RWPE2 (cell line): ENCODE measurements at places on chromosomes 1 and 21.

DNA sequence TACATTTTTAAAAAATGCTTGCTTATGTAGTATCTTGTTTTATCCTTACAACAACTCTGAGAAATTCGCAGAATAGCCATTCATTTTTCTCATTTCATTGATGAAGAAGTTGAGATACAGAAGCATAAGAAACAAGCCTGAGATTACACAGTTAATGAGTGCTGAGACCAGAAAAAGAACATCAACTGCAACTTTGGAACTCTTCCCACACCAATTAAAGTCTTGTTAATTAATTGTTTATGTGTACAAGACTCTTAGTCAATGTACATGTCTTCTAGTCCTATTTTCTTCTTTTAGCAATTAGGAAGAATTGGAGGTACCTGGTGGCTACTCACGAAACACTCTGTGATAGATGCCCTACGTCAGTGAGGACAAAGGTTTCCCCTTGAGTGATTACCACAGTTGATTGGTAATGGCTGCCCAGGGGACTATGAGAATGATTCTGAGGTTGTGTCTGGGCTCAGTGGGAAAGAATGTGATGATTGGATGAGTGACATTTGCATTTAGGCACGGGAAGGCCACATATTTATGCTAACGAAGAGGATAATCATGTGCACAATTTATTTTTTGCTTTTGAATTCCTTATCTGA is 187.4 kb upstream of the KCNK2 start:
- no peak for DNase-seq

DNA sequence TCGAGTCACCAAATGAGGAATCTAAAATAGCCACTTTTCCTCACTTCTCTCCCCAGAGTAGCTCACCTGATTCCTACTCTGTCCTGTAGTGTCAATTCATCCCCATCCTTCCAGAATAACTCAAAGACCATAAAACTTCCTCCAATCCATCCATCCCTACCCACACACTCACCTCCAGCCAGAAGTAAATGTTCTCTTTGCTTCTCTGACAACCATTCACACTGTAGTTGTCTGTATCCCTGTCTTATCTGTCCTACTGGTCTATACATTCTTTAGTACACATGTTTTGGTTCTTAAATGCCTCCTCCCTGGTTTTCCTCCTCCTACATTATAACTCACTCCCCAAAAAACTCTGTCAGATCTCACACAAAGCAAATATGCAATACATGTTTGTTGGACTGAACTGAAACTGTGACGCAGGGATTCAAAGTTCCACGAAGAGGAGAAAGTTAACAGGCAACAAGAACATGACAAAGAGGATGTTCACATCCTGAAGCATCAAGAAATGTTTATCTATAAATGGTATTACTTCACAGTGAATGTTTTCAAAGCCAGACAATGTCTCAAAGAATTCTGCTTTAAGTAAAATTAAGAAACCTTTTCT is 11.0 kb downstream of the TP53BP2 start:
- no peak for DNase-seq

GRCh38 chr1:31800674-31800967 is 15.2 kb downstream of the SPOCD1 start:
- DNase-seq, result no peak

DNA sequence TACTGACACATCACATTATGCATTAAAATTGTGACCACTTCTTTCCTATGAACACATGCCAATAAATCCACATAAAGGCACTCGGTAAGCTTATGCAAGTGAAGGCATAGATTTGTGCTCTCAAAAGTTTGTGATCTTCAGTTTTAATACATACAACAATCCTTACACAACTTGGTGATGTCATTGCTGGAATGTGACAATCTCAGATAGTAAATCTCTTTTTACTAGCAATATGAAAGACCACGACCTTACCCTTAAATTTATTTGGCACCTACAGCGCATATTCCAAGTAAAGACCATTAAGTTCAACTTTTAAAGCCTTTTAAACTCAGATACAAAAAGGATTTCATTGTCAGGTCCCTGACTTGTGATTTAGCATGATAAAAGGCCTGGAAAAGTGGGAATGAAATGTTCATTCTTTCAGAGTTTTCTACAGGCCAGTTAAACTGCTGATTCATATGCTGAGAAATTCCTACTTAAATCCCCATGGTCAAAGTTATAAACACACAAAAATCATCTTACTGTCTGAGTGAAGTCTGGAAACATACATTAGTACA is 157.4 kb downstream of the SIPA1L2 start:
- DNase-seq, result no peak

GRCh38 chr1:46675549-46676314 is 4.1 kb downstream of the TEX38 start:
- no peak for DNase-seq

DNA sequence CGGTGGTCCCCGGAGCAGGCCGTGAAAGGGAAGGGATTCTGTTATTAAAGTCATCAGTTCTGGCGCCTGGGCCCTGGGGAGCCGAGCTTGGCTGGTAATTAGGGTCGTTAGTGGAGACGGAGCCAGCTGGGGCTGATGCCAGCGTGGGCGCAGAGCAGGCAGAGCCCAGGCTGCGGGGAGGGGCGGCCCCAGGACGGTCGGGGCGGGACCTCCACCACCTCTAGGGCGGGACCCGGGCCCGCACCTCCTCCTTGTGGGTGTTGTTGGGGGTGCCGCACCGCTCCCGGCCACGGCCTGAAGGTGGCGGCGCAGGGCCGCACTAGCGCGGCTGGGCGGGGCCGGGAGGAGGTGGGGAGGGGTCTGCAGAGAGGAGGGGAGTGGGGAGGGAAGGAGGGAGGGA is 470.6 kb downstream of the PTPRU start:
- no peak for DNase-seq

DNA sequence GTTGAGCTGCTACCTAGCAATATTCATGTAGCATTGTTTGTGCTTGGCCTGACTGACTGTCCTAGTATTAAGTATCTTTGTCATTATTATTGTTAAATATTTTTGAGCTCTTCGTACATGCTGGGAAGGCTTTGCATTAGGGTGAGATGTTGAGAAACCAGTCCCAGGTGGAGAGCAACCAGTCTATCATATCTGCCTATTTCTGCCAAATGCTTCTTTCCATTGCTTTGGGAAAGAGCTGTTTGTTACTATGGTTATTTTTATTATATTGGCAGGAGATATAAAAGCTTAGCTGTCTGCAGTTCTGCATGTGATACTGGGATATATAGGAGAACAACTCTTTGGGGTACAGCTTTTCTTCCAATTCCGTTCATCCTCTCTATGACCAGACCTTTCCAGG is 85.1 kb downstream of the CLDN17 start:
- DNase-seq, result no peak

DNA sequence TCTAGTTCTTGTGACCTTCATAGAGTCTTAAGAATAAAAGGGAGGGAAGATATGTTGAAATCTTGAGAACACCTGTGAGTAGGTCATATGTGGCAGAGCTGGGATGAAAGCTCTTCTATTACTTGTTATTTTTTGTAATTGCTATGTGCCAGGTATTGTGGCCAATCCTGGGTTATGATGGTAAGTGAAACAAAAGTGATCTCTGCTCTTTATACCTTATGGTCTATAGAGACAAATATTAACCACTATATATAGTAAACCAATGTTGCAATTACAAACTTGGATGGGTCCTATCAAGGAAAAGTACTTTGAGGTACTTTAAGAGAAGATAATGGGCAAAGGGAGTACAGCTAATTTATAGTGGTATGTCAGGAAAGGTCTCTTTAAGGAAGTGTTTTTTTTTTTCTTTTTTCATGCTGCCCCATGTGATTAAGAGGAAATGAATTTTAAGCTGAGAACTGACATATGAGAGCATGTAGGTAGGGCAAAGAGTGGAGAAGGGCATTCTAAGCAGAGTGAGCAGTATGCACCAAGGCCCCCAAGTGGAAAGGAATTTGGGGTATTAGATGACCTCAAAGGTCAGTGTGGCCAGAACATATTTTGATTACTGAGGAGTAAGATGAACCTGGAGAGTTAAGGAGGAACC is 43.3 kb downstream of the POU2F1 start:
- no peak for DNase-seq

DNA sequence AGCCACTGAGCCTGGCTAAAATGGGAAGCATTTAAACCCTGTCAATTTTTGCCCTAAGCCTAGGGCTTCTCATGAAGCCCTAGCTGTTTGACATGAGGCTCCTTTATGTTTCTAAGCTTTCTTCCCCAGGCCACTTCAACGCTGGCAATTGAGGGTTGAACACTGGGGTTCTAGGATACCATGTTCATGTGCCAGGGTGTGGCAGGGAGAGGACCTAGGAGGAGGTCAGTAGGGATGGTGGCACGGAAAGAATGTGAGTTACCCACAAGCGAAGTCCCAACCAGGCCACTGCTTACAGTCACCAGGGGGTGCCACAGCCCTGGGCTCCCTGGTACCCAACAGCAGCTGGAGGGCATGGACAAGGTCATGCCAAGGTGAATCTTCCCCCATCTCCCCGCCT is 90.8 kb upstream of the AJAP1 start:
- DNase-seq, result no peak

DNA sequence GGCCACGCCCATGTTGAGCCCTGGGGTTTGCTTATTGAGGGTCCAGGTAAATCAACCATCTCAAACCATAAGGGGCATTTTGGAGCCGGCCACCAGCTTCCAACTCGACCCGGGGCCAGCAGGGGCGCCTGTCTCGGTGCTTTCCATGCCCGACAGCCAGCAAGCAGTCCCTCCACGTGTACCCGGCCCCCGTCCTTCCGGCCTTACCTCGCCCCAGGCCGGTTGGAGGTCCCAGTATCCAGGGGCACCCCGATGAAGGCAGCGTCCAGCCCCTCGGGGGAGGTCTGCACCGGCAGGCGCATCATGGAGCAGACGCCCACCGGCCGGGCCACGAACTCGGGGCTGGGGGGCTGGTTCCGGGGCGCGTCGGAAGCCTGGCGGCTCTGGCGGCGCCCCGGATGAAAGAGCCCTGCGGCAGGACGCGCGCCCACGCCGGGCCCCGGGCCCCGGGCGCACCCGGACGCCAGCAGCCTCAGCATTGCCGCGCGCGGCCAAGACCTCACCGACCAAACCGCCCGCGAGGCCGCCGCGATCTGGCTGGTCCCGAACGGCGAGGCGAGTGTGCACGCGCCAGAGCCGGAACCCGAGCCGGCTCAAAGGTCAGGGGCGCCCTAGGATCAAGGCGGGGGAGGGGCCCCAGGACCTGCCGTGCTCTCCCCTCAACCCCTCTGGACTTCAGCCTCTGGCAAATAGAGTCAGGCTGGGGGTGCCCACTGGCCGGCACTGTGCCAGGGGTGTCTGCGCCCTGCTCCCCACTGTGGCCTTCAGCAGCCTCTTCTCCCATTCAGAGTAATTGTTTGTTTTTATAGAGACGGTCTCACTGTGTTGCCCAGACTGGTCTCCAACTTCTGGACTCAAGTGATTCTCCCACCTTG is at the start of gene AGMAT:
Gene AGMAT, minus strand, starts transcription at position 563 of the 875 bp plus-strand sequence. Its CDS starts 84 bp downstream, at position 479.
- no peak for DNase-seq

DNA sequence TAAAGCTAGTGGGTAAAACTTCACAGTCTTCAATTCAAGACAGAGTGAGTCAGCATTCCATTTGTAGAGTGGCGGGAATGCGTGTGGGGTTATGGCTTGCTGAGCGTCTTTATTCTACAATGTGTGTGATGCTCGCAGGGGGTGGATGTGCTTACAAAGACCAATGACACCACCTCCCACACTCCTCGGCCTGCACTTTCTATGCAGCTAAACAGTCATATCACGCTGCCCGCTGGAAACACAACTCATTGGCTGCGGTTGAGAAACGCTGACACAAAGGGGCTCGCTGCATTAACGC is 298.5 kb downstream of the PCP4 start:
- no peak for DNase-seq

DNA sequence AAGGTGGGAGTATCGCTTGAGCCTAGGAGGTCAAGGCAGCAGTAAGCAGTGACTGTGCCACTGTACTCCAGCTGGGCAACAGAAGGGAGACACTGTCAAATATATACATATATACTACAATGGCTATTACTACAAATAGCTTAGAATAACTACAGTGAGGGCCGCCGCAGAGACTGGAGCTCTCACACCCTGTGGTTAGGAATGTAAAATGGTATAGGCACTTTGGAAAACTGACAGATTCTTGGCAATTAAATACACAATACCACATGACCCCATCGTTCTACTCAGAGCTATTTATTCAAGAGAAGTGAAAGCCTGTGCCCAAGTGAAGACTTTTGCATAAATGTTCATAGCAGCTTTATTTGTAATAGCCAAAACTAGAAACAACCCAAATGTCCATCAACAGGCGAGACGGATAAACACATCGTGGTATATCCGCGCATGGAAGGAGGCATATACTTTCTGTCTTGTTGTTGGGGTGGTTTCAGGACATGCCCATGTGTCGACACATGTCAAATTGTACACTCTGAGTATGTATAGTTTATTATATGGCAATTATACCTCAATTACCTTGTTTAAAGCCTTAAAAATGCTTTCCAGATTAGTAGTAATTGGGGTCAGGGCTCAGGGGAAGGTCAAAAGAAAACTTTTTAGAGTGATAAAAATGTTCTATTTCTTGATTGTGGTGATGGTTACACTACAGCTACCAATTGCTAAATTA is 123.4 kb downstream of the RIPK4 start:
- no peak for DNase-seq

- no peak for DNase-seq
Measured at GRCh38 chr21:26595971-26596370, 22.9 kb upstream of the CYYR1 start.

DNA sequence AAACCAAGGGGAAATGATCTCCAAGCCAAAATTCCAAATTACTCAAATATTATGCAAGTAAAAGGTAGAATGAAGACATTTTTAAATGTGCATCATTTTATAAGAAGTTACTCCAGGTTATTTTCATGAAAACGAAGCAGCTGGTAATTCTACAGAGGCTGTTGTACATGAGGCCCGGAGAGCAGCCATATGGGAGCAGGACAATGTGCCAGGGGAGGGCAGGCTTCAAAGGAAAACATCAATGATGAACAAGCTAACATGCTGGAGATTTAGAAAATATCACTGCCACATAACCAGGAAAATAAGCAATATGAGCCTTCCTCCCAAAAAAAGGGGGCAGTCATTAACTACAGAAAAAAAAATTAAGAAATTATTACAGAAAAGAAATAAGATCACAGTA is 109.1 kb downstream of the TIAM1 start:
- DNase-seq, result no peak

DNA sequence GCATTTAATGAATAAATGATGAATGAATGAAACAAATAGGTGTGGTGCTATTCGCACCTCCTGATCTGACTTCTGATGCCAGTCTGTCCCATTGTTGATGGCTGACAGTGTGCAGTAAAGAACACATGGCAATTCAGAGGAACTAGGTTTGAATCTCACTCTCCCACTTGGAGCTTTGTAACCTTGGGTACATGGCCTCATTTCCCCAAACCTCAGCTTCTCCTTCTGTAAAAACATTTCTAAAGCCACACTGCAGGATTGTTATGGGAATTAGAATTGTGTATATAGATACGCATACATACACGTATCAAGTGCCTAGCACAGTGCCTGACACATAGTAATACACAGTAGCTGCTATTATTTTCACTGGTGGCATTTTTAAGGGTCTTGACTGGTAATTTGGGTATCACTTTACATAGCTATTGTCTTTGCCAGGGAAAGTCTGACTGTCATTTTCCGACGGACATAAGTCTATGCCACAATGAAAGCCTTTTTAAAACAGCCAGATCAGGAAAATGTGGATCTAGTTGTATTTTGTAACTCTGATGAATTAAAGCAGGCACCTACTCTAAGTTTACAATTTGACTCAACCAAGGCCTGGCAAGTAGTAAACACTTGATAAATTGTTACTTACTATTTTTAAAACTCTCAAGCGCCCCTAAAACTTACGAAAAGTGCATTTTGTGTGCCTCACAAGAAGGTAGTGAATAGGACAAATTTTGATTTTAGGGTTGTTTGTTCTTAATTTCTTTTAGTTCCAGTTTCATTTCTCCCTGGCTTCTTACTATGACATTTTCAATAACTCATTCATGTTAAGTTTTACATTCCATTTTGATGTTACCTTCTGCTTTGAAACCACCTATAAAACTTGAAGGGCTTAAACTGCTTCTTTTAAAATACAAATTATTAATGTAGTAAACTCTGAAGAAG is 164.4 kb downstream of the SDCCAG8 start:
- DNase-seq, result no peak
